Activated CD4-positive, CD25-positive, alpha-beta regulatory T cell (primary cell): ENCODE measurements at places on chromosomes 2 and 18.

DNA sequence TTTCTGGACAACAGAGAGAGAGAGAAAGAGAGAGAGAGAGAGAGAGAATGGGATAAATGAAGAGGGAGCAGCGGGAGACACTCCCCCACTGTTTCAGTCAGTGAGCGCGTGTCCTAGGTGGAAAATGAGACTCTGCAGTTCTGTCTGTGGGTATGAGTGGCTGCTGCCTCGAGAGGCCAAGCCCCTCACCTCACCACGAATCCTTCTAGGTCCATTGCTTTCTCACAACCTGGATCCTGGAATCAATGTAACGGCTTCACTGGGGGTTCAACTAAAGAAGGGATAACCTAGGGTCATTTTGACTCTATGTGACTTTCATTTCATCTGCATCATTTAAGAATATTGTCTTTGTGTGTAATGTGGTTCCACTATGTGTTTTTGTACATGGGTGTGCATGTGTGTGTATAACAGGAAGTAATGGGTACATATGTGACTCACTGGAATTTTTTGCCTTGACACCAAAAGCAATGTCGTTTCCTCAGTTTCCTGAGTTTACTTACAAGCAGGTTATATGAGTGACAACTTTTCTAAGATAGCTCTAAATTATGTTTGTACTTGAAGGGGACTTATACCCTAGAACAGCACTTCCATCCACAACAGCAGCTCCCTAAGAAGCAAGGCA, 221.4 kb upstream of the TRIB2 start:
- no peak for DNase-seq

DNA sequence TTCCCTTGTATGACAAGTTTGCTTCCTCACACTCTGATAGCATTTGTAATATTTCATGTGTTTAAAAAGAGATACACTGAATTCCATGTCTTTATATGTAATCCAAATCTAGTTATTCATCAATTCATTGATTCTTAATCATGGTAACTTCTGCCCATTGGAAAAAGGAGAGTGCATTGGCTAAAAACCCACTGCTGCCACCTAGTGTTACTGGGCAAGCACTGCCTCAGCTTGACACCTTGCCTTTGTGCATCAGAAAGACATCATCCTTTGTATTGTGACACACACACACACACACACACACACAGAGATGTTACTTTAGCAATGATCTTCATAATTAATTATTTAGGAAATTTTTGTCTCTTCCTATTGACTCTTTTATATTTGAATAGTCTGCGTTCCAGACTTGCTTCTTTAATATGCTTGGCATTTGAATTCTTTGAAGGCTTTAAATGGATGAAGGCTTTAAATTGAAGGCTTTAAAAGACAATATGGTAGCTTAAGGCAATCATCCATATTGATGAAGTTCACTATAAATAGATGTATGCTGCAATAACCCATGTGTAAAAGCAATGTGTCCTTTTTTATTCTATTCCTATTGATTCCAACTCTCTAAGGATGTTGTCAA, 414.2 kb upstream of the CHST9 start:
- DNase-seq: no peak

GRCh38 chr2:205754285-205754923, 72.1 kb downstream of the NRP2 start:
- DNase-seq: no peak

GRCh38 chr2:240584486-240585031, 2.0 kb upstream of the CAPN10 start:
- DNase-seq: no peak

DNA sequence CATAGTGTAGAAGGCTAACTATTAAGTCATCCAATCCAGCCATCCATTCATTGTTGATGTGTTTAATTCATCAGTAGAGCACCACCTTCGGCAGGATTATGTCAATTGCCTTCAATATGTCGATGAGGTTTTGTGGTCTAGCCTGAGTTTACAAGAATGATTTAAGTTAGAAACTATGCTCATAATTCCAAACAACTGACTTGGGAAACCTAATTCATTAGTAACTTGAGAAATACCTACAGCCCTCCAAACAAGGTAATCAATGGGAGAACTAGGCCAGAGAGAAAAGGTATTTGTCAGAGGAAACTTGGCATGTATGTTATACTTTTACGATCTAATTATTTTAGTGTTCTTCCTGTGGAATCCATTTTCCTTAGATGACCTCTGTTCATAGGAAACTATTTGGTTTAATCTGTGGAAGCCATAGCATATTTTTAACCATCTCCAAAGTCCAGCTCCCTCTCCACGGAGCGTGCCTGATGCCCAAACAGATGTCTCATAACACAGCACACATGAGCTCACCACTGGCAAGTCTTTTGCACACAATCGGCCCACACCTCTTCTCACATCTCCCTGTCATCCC, 148.5 kb downstream of the GFPT1 start:
- DNase-seq: no peak

- no peak for DNase-seq
Measured at GRCh38 chr2:9250091-9250490, 43.5 kb downstream of the ASAP2 start.

- DNase-seq: no peak
Measured at GRCh38 chr2:236485519-236485918, 84.1 kb upstream of the ACKR3 start.

DNA sequence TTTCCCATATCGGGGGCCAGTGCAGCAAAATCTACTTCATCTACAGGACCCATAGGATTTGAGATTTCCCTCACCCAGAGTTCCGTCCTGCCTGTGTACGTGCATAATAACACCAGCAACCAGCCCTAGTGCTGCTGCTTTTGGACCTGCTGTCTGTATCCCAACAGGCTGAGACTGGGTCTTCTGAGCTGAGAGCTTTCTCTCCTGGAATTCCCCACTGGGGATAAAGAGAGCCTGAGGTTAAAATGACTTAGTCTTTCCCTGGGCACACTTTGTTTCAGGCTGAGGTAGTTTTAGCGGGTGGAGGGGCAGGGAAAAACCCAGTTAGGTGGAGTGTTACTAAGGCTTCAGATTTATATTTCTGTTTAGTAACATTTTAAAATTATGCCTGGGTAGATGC, 62.5 kb downstream of the SERTAD2 start:
- DNase-seq: no peak

- no peak for DNase-seq
Measured at GRCh38 chr2:47737-48136, 1.4 kb upstream of the FAM110C start.

- DNase-seq: no peak
Measured at GRCh38 chr2:120594856-120595685, 140.6 kb upstream of the GLI2 start.

GRCh38 chr2:69237070-69237670, 149.9 kb downstream of the GFPT1 start:
- no peak for DNase-seq

GRCh38 chr2:67919490-67919889, 143.3 kb downstream of the C1D start:
- DNase-seq: no peak

DNA sequence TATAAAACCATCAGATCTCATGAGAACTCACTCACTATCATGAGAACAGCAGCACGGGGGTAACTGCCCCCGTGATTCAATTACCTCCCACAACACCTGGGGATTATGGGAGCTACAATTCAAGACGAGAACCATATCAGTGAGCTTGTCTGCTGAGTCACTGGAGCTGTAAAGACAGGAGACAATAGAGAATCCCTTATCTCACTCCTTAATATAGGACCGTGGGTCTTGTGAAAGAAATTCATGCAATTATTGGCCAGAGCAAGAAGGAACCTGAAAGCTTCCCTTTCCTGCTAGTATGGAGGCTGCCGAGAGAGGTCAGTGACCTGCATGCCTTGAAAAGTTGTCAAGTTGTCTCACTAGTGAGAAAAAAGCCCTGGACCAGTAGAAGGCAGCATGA, 9.5 kb upstream of the TNFAIP6 start:
- DNase-seq: no peak

DNA sequence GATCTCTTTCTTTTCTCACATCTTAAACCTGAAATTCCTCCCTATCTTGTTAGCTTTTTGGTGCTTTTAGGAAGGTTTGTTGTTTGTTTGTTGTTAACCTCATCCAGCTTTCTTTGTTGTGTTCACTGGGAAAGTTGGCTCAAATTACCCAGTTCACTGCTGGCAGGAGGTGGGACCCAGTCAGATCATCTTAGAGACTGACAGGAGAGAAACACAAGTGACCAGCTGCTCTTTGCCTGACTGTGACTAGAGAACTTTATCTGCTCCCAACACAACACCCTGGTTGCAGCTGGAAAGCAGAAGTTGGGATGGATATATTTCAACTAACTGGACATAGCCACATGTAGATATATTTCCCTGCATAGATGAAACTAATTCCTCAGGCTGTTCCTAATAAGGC, 10.0 kb downstream of the MAPK4 start:
- no peak for DNase-seq

- DNase-seq: no peak
Measured at GRCh38 chr2:168186452-168186851, 60.9 kb downstream of the STK39 start.

DNA sequence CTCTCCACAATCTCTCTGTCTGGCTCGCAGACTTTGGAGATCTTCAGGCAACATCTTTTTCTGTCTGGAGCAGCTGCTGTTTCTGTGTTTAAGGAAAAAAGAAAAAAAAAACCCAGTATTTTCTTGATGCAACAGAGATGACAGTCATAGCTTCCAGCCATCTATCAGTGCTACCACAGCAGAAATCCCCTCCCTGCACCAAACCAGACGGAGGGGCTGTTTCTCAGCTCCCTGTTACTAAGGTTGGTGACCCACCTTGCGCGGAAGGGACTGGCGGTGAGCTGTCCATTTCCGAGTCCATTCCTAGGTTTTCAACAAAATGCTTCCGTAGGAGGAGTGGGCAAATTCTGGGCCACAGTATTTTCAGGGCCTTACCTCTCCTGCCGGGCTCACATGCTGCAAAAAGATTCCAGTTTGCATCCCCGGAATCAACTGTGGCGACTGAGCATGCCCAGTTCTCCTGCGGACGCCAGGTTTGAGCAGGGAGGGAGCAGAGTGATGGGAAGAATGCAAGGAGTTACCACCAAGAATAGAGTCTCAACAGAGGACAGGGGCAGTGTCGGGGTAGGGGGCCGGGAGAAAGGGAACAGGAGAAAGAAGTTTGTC, 1.2 kb downstream of the SLC4A10 start:
- no peak for DNase-seq

- no peak for DNase-seq
Measured at GRCh38 chr2:231367178-231367577, 28.3 kb upstream of the B3GNT7 start.

DNA sequence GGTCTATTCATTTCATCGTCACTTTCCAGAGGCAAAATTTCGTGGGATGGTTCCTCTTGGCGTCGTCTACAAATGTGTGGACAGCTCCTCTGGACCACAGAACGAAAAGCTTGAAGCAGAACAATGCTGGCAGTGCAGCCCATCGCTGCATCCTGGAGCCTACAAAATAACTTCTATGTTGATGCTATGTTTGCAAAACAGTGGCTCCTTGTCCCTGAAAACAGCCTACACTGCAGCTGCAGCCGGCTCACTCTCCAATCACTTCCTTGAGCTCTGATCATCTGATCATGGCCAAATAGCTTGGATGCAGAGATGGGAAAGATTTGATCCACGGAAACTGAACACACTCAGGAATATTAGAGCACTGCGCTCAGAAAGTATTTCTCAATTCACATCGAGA, 60.0 kb downstream of the DOCK10 start:
- no peak for DNase-seq

DNA sequence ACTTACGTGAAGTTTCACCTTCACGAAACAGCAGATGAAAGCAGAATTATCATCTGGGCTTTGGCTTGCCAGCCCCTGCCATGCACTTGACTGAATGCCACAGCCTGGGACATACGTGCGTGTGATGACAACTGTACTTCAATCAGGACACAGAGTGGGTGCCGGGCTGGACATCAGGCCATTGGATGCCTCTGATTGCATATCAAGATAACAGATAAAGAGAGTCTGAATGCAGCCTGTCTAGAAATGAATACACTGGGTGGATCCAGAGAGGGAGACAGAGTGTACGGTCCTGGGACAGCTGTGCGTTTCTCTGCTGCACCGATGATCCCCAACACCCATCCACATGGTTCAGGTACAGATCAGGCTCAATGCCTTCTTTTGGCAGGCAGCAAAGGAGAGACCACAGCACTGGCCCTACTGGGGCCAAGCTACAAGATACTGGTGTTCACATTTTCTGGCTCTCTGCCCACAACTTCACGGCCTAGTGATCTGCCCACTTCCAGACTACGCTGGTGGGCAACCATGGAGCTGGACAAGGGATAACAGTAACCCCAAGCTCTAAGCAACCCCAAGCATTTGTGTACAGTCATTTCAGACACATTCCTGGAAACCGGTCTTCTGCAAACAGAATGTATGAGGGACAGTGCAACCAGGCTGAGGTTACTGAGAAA, 35.6 kb downstream of the FBLN7 start:
- DNase-seq: no peak

DNA sequence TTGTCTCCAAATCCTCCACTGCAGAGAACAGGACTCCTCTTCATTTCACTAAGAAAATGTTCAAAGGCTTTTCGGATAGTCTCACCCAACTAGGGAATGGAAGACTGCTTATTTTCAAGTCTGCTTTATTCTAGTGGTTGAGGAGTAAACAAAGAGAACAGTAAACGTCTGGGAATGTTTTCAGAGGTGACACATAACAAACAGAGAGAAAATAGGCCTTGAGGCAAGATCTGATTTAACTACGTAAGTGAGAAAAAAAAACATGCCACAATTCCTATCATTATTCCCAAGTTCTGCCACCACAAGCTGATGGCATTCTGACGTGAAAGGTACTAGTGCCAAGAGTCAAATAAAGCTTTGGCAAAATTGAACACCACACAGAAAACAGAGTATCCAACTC, 16.7 kb upstream of the WIPF1 start:
- no peak for DNase-seq

GRCh38 chr18:13390196-13390595, 171.6 kb downstream of the LDLRAD4 start:
- DNase-seq: no peak

GRCh38 chr2:205189301-205189700, 493.0 kb upstream of the NRP2 start:
- no peak for DNase-seq

- DNase-seq: no peak
Measured at GRCh38 chr2:44945676-44946371, 4.3 kb downstream of the SIX3 start.

GRCh38 chr2:112137516-112138158, 548 bp upstream of the FBLN7 start:
- DNase-seq: no peak

DNA sequence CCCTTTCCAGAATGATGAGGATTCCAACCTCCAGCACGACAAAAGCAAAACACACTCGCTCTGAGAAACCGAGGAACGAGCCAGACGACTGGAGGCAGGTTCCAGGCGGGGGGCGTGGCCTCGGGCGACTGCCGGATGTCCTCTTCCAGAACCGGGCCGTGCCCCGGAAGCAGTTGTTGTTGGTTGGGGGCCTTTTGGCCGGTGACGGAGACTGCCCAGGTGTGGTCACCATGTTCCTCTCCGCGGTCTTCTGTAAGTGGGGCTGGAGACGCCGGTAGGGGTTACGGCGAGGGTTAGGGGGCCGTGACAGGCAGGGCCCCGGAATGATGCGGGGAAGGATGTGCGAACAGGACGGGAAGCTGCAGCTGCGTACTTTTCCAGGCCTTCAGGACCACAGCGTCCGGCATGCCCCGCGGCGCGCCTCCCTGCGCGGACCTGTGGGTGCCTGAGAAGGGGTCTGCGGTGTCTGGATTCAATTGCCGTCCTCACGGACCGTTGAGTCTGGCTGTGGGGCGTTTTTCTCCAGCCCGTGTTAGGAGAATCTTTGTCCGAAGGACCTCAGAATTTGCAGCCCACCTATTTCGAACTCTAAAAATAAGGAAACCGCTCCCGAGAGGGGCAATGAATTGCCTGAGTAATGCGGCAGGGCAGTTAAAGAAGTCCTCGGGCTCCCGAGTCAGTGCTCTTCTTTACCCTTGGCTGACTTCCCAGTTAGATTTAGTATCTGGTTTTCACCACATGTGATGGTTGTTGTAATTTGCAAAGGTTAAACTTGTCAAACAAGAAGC, at the start of gene MRPL33:
Gene MRPL33 (plus strand): TSS at position 172 of the 788 bp plus-strand sequence. CDS start 59 bp downstream, at position 231.
- peak; percentile 83 for DNase-seq
